ENCODE measurements at places on chromosomes 7 and 10.
A peak's percentile ranks its signal among the peaks of the same experiment; 100 is the strongest.

GRCh38 chr7:151248346-151249033, at the start of gene SMARCD3:
Gene SMARCD3 (minus strand): TSS chr7:151248694. CDS start chr7:151248562, 132 bp downstream.
- no peak for DNase-seq

DNA sequence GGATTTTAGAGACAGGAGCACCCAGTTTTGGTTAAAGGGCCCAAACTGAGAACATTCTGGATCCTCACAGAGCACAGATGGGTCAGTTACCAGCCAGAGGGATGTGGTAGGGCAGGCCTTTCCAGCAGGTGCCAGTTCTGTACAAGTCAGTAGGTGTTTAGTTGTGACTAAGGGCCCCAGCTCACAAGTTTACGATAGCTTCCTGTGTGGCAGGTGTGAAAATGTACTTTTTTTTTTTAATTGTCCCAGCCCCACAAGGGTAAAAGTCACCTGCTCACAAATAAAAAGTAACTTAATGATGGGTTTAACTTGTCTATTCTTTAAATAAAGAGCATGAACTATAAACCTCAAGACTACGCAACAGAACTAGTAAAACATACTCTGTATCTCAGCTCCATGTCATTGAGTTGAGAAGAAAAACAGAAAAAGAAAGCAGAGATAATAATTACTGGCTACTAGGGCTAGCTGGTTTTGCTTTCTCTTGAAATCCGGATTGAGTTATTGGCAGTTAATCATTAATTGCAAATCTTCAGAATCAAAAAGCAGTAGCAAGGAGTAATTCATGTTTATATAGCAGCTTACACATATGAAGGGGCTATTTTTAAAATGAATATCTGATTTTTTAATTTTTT, 15.4 kb downstream of the NFE2L3 start:
- no peak for DNase-seq

DNA sequence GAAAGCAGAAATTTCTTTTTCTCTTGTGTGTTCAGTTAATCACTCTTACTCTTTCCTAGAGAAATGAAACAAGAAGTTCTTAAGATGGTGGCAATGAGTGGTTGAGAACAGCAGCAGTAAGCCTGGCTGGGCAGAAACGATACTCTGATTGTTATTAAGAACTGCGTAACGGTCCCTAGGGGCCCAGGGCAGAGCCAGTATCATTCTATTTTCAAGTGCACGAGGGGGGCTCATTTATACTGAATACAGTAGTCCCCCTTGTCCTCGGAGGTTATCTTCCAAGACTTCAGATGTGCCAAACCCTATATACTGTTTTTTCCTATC, 64.9 kb downstream of the EEPD1 start:
- no peak for DNase-seq

DNA sequence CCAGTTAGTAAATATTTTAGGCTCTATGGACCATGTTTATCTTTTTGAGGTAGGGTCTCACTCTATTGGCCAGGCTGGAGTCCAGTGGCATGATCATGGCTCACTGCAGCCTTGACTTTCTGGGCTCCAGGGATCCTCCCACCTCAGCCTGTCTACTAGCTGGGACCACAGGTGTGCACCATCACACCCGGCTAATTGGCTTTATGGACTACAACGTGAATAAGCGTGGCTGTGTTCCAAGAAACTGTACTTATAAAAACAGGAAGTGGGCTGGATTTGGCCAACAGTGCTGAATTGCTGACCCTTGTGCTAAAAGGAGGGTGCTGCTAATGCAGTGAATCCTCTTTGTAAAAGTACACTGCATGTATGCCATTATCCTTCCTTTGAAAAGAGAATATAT, 111.7 kb upstream of the CDK13 start:
- no peak for DNase-seq

GRCh38 chr7:109879287-109879828, 1211.6 kb upstream of the LRRN3 start:
- DNase-seq, result no peak

DNA sequence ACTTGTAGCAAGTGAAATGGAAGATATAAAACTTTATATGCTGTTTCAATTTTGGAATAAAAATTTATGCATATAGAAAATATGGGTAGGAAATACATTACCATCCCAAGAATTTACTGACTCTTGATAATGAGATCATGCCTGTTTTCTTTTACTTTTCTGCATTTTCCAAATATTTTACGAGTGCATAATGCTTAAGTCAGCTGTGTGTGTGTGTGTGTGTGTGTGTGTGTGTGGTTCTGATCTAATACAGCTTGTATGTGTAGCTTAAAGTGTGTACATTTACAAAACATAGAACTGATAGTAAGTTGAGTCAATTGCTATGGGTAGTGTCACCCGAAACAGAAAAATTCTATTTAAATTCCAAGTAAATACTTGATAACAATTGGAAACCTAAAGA, 315.9 kb upstream of the LRRN3 start:
- peak; percentile 11 for DNase-seq

- DNase-seq, result no peak
These were observed 36.2 kb upstream of the RNF148 start for GRCh38 chr7:122738947-122739346.

- no peak for DNase-seq
These were observed 516.9 kb downstream of the REEP3 start for GRCh38 chr10:64038107-64038506.

DNA sequence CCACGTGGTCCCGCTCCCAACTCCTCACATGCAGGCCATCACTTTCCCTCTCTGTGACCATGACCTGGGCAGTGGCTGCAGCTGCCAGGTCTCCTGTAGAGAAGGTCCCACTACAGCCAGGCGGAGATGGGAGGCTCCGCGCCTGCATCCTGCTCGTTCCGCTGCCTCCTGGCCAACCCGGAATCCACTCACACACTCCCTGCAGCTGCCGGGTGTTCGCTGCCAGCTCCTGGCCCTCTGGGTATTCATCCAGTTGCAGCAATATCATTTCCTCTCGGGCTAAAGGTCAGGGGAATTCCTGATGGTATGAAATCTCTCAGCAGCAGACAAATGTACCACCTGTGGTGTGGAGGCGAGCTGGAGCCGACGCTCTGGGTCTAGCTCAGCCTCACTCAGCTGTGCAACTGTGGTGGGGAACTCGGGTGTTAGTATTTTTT, 65.7 kb downstream of the TLL2 start:
- DNase-seq, result no peak

GRCh38 chr7:105438847-105439173, 50.1 kb upstream of the SRPK2 start:
- no peak for DNase-seq

- DNase-seq, result no peak
These were observed 19.2 kb downstream of the KCP start for GRCh38 chr7:128891110-128891941.

GRCh38 chr10:15457382-15457781, 86.3 kb upstream of the FAM171A1 start:
- DNase-seq, result no peak

DNA sequence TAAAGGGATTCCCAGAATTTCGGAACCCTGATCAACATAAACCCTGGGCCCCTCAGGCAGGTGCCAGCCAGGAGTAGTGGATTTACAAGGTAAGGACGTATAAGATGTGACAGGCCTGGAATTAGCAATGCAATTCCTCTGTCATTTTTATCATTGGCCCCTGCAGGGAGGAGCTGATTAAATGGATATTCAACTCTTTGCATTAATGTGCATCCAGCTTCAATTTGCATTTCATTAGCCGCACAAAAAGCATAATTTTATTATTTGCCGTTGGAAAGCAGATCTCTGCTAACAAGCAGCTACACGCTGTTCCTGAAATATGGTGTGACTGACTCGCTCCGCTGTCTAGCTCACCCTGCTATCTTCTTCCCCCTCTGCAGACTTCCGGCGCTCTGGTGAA, 195.8 kb downstream of the RPS24 start:
- DNase-seq, result no peak

DNA sequence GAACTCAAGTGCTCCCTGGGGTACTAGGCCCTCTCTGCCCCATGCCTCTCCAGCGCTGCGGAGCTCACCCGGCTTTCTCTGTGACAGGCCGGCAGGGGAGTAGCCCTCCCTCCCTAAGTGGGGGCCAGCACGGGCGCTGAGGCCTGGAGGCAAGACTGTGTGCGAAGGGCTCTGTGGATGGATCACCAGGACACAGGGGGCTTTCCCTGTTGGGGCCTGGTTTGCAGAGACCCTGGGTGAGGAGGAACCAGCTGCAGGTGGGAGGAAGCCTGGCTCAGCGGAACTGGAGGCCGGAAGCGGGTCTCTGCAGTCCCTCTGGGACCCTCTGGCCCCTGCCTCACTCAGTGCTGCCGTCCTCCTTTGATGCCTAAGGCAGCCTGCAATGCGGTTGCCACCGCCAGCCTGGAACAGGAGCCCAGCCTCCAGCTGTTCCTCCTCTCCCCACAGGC, 106.0 kb downstream of the CYTH3 start:
- no peak for DNase-seq

DNA sequence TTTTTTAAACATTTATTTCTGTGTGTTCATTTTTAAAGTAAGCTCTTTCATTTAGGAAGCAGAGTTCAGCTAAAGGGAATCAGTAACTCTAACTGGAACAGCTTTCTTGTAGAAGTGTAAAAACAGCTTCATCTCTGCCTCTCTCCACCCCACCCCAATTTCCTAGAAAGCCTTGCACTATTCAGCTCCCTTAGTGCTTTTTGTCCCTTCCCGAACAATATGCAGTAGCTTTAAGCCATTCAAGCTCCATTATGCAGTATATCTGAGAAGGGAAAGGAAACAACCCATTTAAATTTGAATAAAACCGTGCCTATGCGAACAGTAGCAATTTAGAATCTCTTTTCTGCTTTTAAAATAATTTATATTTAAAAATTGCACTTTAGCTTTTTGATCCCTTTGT, 134.5 kb downstream of the TRIL start:
- no peak for DNase-seq

- no peak for DNase-seq
These were observed 401.0 kb upstream of the NRP1 start for GRCh38 chr10:33735464-33735923.

- no peak for DNase-seq
These were observed 8.1 kb downstream of the ADCY1 start for GRCh38 chr7:45582136-45582749.

DNA sequence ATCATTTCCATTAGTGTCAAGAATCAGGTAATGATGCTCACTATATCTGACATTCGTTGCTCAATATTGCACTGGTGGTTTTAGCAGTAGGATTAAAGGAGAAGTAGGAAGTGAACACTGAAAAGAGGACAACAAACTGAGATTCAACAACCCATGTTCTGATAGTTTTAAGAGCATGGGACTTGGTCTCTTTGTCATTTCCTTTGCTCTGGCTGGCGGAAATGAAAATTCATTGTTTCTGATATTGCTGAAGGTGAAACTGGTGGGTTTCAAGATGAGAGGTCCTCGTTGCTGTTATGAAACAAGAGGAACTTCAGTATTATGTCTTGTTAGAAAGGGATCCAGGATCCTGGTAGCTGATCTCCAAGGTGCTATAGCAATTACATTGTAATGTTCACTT, 129.0 kb downstream of the DNAH11 start:
- no peak for DNase-seq

DNA sequence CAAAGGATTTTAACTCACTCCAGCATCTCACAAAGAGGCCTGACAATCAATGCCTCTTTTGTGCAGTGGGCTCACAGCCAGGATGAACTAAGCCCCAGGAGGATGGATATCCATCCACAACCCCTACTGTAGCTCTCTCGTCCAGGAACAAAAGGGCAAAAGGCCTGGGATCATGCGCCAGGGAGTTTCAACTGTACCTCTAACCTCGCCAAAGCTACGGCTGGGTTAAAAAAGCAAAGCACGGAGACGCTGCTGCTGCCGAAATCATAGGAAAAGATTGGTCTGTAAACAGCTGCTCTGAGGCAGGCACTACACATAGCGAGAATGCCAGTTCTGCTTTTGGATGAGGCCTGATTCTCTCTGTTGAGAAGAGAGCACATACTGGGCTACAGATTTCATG, 32.1 kb downstream of the VSTM4 start:
- DNase-seq, result no peak

DNA sequence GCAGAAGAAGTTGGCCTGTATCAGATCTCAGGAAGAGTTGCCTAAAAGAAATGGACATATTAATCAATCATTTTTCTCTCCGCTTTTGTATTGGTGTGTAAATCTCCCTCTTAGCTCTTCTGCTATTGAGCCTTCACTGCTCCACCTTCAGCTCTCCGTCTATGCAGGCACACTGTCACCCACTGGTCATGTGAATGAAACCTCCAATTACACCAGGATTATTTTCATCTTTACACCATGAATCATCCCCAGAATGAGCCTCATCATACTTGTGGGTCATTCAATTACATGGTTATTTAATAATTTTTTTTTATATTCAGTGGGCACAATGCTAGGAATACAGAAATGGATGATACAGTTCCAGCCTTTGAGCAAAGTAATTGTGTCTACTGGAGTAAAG, 92.6 kb downstream of the LRRC4 start:
- peak; percentile 67 for DNase-seq

DNA sequence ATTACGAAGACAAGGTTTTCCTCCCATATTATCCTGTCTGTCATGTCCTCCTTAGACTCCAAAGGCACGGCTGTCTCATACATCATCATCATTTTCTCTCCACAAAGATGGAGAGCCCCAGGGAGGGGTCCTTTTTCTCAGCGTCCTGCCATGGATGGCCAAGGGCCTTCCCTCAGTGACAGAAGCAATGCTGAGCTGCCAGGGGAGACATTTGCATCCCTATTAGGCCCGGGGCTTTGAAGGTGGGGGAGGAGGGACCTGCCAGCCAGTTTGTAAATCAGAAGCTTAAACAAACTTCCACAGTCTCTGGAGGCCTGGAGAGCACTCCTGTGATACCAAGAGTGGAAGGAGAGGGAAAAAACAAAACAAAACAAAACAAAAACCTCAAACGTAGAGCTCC, 112.4 kb upstream of the ADO start:
- DNase-seq, result no peak

- DNase-seq, result no peak
These were observed 275.2 kb downstream of the AUTS2 start for GRCh38 chr7:69873512-69873911.

- no peak for DNase-seq
These were observed 4.1 kb downstream of the HOXA9 start for GRCh38 chr7:27161214-27161720.

DNA sequence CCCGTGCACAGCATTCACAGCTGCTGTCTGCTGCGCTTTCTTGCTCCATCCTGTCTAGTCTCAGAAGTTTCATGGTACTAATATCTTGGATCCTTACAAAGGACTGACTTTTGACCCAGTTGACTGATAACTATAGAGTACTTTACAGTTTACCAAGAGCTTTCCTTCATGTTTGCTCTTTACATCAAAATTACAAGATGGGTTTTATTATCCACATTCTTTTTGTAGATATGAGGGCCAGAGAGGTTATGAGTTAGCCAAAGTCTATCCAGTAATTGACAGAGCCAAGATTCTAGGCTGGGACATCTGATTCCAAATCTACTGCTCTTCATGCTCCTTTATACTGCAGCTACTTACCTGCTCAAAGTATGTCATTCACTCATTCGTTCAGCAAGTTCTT, 218.2 kb downstream of the AUTS2 start:
- no peak for DNase-seq
